ENCODE measurements at places on chromosomes 11 and 22. TPM values are rescaled to one million over a fixed set of nuclear protein-coding genes. Genes with fewer than 3 reads are reported as not detected.

Gene KLHDC7B
- total RNA-seq, result 0.13 TPM

Gene SSH3
- total RNA-seq, result 33.4 TPM

- DNase-seq, result no peak
Measured at GRCh38 chr11:124610295-124610694, 933 bp upstream of the PANX3 start.

- DNase-seq, result no peak
Measured at GRCh38 chr22:46830841-46831240, 68.4 kb downstream of the TBC1D22A start.

DNA sequence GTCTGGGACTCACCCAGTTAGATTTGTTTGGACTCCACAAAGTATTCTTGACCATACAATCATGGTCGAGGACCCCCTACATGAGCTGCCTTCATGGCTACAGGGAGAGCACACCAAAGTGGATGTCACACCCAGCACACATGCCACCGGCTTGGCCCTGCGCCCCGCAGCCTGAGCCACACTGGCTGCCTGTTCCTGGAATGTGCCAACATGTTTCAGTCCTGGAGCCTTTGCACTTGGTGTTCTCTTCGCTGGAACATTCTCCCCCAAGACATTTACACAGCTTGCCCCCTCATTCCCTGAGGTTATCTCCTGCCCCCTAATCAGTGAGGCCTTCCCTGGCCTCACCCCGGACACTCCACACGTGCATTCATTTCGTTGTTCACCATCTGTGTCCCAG, 46.0 kb downstream of the PPARA start:
- no peak for DNase-seq

Gene ME3
- total RNA-seq, result 81.8 TPM

DNA sequence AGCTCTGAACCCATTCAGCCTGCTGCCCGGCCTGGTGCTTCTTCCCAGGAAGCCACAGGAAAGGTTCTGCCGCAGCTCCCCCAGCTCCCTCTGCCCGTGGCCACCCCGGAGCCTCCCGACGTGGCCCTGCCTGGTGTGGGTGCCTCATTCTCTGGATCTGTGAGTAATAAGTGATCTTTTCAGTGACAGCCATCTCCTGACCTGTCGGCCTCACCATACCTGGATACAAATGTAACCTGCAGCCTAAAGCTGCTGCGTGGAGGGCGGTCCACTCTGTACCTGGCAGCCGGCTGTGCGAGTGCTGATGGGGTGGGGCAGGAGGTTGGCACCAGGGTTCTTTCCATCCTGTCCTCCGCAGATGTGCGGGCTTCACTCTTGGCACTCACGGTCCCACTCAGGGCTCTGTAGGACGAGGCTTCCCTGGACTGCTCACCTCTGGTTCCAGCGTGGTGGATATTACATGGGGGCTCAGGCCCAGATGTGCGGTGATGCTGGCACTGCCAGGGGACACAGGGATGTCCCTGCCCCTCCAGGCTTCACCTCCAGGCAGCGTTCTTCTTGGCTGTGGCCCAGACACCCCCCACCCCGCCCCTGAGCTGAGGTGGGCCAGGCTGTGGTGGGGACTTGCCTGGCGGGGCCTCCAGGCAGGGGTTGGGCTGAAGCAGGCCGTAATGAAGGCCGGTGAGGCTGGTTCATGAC, 748.5 kb downstream of the BRD1 start:
- no peak for DNase-seq
